Activated T-helper 1 cell treated with Interleukin-2 at 50 U/mL for 16 hours (primary cell): ENCODE measurements at places on chromosomes 5 and 9.

DNA sequence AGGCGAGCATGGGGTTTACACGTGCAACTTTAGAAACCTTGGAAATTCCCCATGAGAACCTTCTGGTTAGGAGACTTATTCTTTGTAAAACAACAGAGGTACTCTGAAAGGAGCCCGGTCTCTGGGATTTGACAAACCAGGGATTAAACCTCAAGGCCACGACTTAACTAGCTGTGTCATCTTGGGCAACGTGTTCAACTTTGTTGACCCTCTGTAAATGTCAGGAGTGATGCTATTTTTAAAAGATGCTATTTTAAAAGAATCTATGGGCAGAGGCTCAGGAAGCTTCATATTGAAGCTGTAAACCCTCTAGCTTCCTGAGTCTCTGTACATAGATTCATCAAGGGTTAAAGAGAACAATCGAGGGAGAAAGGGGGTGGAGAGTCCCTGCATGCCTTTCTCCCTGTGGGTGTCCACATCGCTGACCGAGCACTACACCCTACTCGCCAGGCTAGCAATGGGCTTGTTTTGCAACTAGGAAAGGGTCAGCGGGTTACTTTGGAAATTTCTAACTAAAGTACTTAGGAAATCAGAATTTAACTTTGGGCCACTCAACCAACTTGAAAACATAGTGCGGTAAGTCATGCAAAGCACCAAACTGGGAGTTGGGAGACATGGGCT lies 2.1 kb downstream of the SLC36A2 start:
- DNase-seq, result no peak

DNA sequence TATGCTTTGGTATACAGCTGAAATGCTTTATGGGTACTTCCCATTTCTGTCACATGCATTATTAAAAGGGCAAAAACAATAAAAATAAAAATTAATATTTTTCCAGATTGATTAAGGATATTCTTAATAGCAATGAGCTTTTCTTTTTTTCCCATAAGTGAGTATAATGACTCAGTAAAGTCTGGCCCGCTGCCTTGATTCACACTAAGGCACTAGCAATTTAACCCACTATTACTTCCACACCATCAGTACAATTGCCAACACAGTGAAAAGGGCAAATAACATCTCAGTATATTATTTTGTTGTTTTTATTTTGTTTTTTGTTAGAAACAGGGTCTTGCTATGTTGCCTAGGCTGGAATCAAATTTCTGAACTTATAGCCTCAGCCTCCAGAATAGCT lies 150.1 kb downstream of the RNF180 start:
- no peak for DNase-seq

DNA sequence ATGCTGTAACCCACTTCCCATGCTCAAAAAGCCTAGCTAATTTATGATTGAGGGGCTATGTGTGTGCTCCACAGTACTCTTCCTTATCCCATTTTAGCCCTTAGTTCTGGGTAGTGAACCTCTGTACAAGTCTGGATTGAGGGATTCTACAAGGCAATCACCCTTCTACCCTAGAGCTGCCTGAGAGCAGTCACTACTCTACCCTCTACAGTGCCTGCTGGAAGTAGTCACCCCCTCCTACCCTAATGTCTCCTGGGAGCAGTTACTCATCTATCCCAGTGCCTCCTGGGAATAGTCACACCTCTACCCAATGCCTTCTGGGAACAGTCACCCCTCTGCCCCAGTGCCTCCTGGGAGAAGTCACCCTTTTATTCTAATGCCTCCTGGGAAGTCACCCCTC lies 150.6 kb downstream of the ATP10B start:
- no peak for DNase-seq

DNA sequence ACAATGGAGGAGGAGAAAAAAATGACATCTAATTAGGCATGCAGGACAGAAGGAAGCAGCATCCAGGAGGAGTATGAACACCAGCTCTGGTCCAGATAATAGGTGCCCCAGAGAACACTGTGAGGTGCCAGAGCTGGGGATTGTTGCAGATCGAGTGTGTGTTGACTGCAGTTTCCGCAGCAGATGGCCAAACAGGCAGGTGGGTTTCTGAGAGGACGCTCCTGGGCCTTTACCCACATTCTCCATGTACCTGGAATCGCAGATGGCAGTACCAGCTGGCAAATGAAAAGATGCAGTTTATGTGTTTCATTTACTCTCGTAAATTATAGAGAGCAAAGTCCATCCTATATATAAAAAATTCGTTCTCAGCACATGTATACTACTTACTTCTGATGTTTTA lies 182.2 kb upstream of the ISL1 start:
- DNase-seq, result no peak

DNA sequence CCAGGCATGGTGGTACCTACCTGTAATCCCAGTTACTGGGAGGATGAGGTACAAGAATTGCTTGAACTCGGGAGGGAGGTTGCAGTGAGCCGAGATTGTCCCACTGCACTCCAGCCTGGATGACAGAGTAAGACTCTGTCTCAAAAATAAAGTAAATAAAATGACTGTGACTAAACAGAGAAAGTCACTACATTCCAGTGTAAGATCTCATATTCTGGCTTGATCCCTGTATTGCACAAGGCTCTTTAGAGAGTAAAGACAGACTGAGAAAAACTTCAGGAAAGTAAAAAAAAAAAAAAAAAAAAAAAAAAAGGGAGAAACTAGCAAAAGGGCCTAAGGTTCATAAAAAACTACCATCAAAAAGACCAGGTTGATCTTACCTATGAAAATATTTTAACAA lies 106.6 kb upstream of the PJA2 start:
- DNase-seq, result no peak
